CD4-positive, alpha-beta T cell treated with Interleukin-21 for 1 hour (primary cell): ENCODE measurements at places on chromosomes 1 and 21.

DNA sequence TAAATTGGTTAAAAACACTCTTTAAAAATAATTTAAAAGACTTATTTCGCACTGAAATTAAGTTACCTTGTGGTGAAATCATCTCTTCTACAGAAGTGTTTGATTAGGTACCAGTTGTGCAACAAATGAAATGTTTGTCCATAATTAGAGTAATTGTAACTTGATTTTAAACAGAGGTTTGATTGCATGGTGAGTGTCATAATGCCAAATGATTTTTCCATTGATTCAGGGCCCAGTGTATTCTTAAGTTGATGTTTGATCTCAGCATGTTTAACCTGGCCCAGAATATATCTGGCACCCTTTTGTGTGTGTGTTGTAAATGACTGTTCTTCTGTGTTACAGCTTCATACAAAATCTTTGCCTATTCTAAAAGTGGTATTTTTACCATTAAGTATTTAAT lies 28.5 kb downstream of the LRRC8B start:
- DNase-seq, result no peak

GRCh38 chr1:118827636-118828035 lies 160.5 kb downstream of the TBX15 start:
- DNase-seq, result no peak

GRCh38 chr1:16122916-16123315 lies 33.0 kb downstream of the EPHA2 start:
- peak; percentile 45 for DNase-seq

DNA sequence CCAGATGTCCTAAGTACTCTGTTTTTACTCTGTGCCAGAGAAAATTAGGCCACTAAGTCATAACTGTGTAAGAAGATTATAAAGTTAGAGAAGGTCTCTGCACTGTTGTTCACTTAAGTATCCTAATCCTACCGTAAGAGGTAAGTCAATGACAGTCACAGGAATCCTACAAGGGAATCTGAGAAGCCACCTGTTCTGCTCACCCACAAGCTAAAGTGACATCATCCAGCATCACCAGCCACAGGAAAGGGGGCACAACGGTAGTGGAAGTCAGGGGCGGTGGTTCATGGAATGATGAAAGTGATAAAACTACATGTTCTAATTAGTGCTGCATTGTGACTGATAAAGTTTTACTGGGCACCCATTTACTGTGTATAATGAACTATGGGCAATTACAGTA lies 92.7 kb downstream of the PLD5 start:
- no peak for DNase-seq

- DNase-seq, result no peak
These were observed 16.6 kb downstream of the COPA start for GRCh38 chr1:160326418-160326817.

DNA sequence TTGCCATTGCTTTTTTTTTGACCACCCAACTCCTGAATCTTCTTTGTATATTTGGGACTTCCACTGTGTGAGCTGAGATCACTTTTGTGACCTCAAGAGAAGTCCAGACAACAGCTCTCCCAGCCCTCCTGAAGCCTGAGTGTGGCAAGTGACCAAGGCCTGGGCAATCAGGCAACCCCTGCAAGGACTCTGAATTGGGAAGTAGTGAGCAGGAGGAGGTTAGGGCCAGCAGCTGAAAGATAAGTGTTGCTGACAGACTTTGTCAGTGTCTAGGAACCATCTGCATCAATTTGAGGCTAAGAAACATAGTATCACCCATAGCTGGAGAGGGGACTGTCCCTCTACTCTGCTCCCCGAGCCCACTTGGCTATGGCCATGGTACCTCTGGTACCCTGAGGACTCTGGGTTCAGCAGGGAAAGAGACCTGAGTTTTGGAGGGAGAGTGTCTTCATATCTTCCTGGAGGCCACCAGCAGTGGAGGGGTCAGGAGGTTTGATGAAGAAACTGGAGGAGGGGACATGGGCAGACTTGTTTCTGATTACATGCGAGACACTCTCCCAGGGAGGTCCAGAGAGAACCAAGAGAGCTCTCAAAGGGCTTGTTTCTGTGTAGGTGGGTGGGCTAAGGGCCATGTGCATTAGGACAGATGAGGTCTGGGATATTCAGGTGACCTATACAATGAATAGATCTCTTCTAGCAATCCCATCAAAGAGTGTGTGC lies 147.0 kb upstream of the DNAH14 start:
- no peak for DNase-seq

- DNase-seq, result no peak
These were observed 169.7 kb downstream of the TOMM20 start for GRCh38 chr1:234958706-234959657.

GRCh38 chr1:150210706-150211105 lies 25.2 kb downstream of the ANP32E start:
- no peak for DNase-seq

GRCh38 chr1:79262745-79263258 lies 256.3 kb upstream of the ADGRL4 start:
- DNase-seq, result no peak

DNA sequence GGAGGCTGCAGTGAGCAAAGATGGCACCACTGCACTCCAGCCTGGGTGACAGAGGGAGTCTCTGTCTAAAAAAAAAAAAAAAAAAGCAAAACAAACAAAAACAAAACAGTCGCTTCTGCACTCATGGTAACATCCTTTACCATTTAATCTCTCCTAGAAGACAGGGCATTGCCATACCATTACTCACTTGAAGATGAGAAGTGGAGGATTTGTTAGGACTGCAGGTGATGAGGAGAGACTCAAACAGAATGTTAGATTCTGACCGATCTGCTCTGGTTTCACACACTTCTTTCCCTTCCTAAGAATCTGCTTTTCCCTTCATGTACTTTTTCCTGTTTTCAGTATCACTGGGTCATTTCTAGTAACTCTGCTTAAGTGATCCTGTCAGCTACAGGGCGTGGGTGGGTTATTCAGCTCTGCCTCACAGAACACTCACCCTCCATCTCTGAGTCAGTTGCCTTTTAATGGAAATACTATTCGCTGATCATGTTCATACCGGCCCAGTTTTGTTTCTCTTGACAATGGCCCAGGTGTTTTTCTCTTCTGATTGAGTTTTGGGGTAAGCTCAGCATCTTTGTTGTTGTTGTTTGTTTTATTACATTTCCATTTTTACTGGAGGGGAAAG lies 148.0 kb upstream of the ERG start:
- DNase-seq, result no peak

GRCh38 chr1:25909040-25909439 lies 2.8 kb upstream of the STMN1 start:
- no peak for DNase-seq

DNA sequence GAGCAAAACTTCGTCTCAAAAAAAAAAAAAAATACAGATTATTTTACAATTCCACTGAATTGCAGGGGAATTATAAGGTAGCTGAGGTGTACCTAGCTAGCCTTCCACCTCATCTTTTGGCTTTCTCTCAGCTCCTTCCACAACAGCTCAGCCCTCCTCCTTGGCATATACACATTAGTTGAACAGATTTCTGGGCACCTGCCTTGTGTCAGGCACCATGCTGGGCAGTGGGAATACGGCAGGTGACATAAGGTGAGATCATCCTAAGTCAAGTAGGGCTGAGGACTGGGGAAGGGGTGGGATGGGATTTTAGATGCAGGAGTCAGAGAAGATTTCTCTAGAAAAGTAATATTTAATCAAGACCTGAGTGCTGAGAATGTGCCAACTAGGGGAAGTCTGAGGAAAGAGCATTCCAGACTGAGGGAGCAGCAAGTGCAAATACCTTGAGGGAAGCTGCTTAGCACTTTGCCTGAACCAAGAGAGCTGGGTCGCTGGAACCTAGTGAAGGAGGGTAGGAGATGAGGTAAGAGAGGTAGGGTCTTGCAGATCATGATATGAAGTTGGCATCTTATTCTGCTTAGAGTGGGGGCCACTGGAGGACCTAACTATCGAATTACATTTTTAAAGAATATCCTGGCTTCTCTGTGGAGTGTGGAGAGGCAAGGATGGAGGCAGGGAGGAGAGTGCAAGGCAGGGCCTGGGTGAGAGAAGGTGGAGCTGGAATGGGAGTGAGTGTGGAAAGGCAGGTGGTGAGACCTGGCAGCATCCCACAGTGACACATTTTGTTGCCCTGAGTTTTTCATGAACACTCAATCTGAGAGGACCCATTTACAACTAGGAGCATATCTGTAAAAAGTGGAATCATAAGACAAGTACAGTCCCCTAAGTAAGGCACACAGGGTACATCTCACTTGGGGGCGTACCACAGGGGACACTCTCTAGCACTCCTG lies 28.2 kb downstream of the LAMC2 start:
- no peak for DNase-seq

- no peak for DNase-seq
These were observed 78.1 kb upstream of the PAPPA2 start for GRCh38 chr1:176384841-176385240.

DNA sequence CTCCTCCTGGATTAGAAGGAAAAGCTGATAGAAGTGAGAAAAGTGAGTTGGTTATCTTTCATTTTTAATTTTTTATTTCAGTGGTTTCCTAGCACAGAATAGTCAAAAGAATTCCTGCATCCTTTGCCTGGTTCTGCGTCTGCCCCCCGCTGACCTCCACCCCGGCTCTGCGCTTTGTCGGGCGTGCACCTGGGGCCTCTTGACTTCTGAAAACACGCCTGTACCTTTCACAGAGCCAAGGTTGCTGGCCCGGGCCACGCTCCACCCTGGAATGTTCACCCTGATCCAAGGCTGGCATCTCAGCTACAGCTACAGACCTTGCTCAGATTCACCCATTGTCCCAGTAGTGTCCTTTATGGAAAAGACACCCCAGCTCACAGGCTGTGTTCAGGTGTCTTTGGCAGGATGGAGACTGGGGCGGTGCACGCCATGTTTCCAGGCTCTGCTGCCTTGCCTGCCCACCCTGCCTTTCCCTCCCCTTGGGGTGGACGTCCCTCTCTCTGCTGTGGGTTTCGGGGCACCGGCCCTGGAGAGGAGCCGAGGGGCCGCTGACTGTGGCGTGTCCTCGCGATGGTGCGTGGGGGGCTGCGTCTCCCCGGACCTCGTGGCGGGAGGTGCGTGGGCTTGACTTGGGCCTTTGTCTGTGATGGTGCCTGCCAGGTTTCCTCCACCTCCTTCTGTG lies 40.3 kb upstream of the DIP2A start:
- DNase-seq, result no peak

DNA sequence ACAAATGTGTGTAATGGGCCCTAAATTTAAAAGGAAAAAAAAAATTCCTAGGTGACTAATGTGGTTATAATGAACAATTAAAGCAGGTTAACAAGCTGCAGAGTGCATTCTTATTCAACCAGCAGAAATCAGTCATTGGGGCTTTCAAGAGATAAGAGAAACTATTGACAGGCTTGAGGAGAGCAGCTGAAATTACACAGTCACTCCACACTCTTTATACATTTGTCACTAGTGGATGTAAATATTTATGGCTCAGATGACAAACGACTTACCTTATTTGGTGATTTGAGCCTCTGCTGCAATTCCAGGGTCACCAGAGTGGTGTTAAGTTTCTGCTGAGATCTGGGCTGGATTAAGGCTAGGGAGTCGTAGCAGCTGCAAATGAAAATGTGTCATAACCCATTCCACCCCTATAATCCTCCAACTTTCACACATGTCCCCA lies 896.3 kb downstream of the TTLL7 start:
- DNase-seq, result no peak

- DNase-seq, result no peak
These were observed 28.8 kb upstream of the CD84 start for GRCh38 chr1:160608057-160608456.

DNA sequence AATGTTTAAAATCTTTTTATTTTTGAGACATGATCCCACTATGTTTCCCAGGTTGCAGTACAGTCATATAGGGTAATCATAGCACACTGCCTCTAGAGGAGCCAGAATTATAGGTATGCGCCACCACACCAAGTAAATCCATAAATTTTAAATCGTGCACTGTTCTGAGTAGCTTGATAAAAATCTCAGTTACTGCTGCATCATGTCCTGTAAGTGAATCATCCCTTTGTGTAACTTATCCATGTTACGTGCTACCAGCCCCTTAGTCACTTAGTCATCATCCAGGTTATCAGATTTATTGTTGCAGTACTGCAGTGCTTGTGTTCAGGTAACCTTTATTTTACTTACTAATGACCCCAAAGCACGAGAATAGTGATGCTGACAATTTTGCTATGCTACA lies 1770.9 kb downstream of the BRINP3 start:
- no peak for DNase-seq

- no peak for DNase-seq
These were observed 18.4 kb downstream of the ELAVL4 start for GRCh38 chr1:50126927-50127715.

DNA sequence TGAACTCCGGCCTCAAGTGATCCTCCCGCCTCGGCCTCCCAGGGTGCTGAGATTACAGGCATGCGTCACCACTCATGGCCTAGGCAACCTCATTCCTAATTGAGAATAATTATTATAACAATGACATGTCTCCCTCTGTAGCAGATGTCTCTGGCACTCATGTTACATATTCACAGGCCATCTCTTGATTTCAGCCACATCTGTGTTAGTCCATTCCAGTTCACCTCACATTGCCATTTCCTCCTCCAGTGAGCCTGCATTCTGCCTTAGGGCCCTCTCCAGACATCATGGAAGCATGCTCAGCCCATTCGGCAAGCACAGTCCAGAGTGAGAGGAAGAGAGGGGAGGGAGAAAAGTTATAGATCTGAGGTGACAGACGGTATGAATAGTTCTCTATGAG lies 32.5 kb downstream of the CDKN2C start:
- no peak for DNase-seq

DNA sequence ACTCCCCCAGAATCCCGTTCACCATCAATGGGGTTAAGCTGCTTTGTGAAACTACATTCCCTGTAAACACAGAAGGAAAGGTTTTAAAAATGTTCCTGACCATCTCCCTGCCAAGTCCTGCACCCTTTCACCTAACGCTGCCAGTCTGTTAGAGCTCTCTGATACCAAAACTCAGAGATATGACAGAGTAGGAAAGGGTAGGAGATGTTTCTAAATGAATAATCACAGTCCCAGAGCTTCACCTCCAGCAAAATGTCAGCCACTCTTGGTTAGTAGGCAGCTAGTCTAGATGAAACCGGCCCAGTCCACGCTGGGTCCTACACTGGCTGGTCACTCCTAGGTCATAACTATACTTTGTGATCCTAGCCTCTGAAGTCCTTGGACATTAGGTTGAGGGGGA lies 26.7 kb downstream of the SLAMF6 start:
- no peak for DNase-seq

DNA sequence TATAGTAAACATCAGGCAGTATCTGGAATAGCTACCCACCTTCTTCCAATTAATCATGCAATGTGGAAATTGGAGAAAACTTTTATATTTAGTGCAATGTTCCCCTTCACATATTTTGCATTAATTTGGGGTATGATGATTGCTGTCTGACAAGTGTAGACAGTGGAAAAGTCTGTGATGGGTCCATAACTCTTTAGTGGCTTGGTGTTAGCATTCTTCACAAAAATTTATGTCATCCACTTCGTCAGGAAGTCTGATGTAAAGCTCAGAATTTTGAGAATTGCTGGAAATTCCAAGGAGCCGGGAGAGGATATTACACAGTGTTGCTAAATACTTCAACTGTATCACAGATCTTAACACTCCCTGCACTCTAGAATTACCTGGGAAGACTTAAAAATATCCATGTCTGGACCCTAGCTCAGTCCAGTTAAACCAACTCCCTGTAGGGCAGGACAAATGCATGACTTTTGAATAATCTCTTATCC lies 549.7 kb upstream of the PLXNA2 start:
- DNase-seq, result no peak
